Muscle of arm (tissue), 14 donors: ENCODE measurements at places on chromosomes 6 and 20. TPM values are rescaled to one million over a fixed set of nuclear protein-coding genes. Genes with fewer than 3 reads are reported as not detected.

CRISP2 gene
- polyA plus RNA-seq, result not detected

ID1 gene
- 29.6 TPM for polyA plus RNA-seq

ETV7 gene
- polyA plus RNA-seq, result not detected

TMEM200A gene
- 23.7 TPM for polyA plus RNA-seq

ADTRP gene
- polyA plus RNA-seq, result not detected

ID4 gene
- 10.5 TPM for polyA plus RNA-seq

SLC25A27 gene
- not detected for polyA plus RNA-seq

MEI4 gene
- polyA plus RNA-seq, result 0.11 TPM

GSTA3 gene
- polyA plus RNA-seq, result not detected

ELOVL4 gene
- polyA plus RNA-seq, result 3.6 TPM

SDHAF4 gene
- 13.2 TPM for polyA plus RNA-seq

RGS17 gene
- polyA plus RNA-seq, result 0.78 TPM

RAB44 gene
- polyA plus RNA-seq, result not detected

GRCh38 chr6:41171908-41172307 is 9.0 kb upstream of the TREM2 start:
- no peak for DNase-seq

DNA sequence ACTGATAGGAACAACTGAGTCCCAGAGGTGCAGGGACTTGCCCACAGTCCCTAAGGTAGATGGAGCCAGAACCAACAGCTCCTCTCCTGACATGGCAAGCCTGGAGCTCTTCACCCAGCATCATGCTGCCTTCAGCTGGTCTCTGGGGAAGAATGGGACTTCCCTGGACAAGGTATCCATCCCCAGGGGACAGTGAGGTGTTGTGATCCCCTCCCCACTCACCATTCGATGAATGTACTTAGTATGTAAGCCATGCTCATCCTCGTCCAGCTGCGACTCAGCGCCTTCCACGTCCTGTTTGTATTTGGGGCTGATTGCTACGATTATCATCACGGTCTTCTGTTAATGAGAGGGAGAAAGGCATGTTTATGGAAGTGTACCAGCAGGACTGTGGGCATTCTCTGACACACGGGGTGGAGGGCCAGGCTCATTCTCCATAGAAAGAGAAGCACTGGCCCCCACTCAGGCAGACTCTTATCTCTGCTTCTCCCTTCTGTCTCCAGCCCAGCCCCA is 39.4 kb downstream of the TRAF3IP2 start:
- no peak for DNase-seq

- DNase-seq, result no peak
These were observed 67.4 kb upstream of the SNRPB2 start for GRCh38 chr20:16662467-16662866.

GRCh38 chr6:79943133-79943532 is 4.2 kb downstream of the ELOVL4 start:
- DNase-seq, result no peak

GRCh38 chr6:126152372-126152745 is 166.0 kb downstream of the TRMT11 start:
- DNase-seq, result no peak

GRCh38 chr6:141267420-141267819 is 865.3 kb upstream of the GJE1 start:
- DNase-seq, result no peak

DNA sequence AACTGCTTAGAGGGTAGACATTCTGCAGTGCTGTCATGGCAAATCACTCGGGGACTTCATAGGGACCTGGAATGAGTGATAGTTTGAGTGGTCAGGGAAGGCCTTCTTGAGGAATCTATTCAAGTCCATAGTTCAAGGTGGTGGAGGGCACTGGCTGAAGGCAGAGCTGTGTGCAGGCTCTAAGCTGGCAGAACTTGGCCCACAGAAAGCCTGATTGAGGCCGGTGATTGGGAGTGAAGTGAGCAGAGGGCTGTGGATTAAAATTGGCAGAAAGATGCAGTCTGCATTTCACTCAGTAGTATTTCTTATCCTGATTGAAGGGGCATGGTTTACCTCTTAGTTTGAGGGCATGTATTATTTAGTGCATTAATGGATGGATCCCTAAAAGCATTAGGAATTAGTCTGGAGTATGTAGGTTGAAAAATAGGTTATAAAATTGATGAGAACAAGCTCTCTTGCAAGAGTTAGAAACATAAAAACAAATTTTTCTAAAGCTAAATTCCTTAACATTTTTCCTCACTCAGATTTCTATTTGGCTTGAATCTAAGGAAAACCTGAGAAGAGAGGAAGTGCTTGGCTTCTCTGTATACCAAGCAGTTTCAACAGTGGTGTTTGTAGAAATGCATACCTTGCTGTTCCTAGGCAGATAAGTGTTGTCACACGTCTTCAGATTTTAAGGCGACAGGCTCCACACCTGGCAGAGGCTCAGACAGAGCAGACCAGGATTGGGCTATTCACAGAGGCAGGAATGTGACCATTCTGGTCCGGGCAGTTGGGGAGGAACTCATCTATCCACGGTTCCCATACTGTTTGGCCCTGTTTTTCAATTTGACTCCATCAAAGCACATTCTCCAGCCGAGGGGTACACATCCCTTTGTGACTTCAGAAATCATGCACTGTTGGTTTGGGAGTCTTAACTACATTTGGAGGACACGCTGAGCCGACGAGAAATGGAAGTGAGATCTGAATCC is 45.2 kb downstream of the UTRN start:
- DNase-seq, result no peak

- no peak for DNase-seq
These were observed 502 bp downstream of the DXO start for GRCh38 chr6:31971279-31971992.

DNA sequence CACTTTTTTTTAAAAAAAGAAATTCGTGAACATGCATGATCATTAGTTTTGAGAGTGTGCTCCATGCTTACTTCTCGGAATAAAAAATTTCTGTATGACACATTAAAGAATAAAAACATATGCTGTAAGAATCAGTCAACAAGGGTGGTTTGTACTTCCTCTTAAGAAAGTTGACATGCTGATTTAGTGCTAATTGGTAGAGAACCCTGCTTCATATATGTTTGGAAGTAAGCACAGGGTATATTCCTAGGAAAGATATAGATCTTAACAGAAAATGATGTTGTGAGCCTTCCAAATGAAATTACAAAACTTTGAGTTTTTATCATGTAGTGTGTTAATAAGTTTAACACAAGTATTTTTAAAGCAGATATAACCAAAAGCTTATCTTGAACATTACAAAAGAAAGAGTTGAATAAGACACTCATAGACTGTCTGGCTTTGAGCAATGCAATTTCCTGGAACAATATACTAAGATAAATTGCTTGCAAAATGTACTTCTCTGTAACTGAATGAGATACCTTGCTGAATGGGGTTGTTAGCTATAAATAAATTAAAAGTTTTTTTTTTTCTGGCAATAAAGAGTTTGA is 13.8 kb upstream of the VIP start:
- DNase-seq, result no peak

DNA sequence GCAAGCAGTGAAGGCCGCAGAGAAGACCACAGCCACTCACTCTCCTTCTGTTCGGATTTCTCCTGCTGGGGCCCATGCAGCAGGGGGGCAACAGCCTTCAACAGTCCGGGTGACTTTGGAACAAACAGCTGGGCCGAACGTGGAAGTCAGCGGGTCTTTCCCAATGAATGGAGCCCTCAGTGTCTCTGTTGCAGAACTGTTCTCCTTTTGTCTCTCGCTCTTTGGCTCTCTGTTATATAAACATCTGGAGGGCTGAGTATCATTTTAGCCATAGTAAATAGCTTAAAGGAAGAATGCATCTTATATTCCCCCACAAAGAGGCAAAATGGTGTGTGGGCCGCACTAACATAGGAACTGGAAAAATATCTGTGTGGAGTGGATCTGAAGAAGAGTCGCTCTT is 136.7 kb upstream of the RALGAPA2 start:
- no peak for DNase-seq

DNA sequence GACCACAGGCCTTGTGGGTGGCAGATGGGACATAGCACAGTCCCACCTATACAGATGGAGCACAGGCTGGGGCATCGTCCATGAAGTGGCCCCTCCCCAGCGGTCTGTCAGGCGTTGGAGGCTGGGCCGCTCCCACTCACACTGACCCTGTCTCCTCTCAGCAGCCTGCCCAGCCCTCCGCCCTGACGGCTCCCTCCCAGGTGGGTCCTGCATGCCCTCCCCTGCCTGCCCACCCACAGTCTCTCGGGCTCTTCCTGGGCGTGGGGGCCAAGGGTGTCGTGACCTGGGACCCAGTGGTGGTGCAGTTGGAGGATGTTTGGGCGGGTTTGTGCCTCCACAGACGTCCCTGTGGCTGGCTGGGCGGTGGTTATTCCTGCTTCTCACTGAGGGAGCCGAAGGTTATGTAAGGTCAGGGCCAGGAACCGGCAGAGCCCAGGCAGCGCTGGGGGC is 22.3 kb downstream of the COL20A1 start:
- no peak for DNase-seq

- peak; percentile 76 for DNase-seq
These were observed 12.9 kb upstream of the ARMC2 start for GRCh38 chr6:108835218-108835850.

- no peak for DNase-seq
These were observed 70.8 kb upstream of the HEY2 start for GRCh38 chr6:125678601-125679000.

DNA sequence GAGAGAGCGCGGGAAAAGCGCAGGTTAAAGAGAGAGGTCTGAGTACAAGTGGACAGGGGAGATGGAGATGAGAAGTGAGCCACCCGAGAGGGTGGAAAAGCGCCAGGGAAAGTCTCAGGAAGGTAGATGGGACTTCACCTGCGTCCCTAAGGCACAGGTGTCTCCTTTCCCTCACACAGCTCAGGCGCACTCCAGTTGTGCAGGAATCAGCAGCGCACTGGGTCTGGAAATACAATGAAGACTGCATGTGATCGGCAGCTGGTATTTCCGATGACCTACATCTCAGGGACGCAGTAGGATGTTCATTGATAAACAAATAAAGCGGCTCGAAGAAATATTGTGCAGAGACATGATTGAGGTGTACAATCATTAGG is 432 bp upstream of the KHDRBS2 start:
- DNase-seq, result no peak

DNA sequence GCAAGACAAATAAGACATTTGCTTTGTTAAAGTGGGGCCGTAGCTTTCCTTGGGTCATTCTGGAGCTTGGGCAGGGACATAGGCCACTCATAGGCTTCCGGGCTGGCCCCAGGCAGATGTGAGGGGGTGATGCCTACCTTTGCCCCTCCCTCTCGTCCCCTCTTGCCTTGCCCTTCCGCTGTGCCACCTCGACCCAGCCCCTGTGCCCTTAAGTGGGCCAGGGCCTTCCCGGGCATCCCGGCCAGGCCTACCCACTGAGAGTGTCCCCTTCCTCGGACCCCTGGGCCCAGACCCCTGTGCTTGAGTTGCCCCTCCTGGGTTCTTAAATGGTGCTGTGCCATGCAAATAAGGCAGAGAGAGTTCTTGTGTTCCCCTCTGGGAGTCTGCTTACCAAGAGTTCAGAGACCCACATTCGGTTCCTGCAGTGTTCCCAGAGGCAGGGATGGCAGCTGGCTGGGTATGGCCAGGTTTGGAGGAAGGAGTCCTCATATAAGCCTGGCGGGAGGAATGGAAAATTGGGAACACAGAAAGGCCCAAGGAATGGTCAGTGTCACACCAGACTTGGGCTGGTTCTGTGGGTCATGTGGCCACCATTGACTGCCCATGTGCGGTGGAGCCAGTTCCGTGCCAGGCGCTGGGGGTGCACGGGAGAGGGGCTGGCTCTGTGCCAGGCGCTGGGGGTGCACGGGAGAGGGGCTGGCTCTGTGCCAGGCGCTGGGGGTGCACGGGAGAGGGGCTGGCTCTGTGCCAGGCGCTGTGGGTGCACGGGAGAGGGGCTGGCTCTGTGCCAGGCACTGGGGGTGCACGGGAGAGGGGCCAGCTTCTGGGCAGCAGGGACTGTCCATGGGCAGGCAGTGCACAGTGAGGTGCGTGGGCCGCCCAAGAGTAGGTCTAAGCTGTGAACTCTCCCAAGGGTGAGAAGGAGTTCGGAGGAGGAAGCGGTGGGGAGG is 173.5 kb upstream of the SNX9 start:
- no peak for DNase-seq

GRCh38 chr20:64130876-64131275 is 23.5 kb upstream of the NPBWR2 start:
- DNase-seq, result no peak

DNA sequence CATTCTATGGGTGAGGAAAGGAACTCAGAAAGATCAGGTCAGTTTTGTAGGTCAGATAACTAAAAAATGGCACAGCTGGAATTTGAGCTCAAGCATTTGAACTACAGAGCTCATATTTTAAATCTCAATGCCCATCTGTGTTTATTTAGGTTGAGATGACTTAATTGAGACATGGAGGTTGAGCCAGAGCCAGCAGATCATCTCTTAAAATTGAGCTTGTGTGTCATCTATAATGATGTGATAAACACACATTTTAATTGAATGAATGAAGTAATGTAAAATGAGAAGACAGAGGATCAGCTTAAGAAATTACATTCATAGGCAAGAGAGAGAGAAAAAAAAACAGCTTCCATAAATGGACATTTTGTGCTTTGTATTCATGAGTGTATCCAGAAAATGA is 3.7 kb downstream of the MANEA start:
- no peak for DNase-seq

GRCh38 chr6:129120856-129121638 is 238.1 kb downstream of the LAMA2 start:
- DNase-seq, result no peak

GRCh38 chr20:62454904-62455636 is 20.7 kb downstream of the GATA5 start:
- DNase-seq, result no peak

DNA sequence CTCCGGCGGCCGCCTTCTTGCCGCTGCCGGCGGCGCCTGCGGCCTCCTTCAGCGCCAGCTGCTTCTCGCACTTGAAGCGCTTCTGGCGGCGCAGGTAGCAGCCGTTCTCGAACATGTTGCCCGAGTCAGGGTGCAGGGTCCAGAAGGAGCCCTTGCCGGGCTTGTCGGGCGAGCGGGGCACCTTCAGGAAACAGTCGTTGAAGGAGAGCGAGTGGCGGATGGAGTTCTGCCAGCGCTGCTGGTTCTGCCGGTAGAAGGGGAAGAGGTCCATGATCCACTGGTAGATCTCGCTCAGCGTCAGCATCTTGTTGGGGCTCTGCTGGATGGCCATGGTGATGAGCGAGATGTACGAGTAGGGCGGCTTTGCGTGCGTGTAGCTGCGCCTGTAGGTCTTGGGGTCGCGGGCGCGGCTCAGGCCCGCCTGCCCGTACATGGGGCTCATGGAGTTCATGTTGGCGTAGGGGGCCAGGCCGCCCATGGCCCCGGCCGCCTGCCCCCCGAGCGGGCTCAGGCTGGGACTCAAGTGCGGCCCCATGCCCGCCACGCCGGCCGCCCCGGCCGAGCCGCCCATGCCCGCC is 1.9 kb downstream of the FOXA2 start:
- DNase-seq, result no peak

DNA sequence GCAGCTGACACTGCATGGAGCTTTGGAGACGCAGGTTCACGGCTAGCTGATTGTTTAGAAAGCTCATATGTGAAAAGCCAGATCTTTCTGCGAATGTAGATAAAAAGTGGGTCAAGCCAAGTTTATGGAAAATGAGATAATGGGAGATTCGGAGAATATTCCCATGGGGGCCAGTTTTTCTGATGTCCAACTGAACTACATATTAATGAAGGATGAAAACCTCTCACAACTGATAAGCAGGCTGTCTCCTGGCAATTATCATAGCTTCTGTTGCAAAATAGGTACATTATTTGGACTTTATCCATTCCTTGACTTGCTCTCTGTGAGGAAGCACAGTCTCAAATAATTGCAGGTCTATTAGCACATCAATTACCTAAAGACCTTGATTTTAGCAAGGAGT is 21.1 kb downstream of the HDGFL1 start:
- DNase-seq, result no peak

GRCh38 chr20:47680804-47681529 is 104.3 kb downstream of the SULF2 start:
- DNase-seq, result no peak

GRCh38 chr6:99013661-99014060 is 65.9 kb upstream of the FBXL4 start:
- DNase-seq, result no peak
